ENCODE measurements at places on chromosomes 4 and X. TPM values are rescaled to one million over a fixed set of nuclear protein-coding genes. Genes with fewer than 3 reads are reported as not detected.

GRCh38 chrX:37651921-37652452, 33.6 kb upstream of the XK start:
- no peaks in the 10 kb centered on the region for H3K4me1 ChIP-seq
- no peak overlapping the region for H3K27ac ChIP-seq
- no peaks in the 10 kb centered on the region for H3K36me3 ChIP-seq
- DNase-seq: no peak

- no peaks in the 10 kb centered on the region for H3K4me1 ChIP-seq
- H3K27ac ChIP-seq: no peak overlapping the region
- H3K4me3 ChIP-seq: no peak overlapping the region
- DNase-seq: no peak
Measured at GRCh38 chrX:109830704-109831206, 97.7 kb upstream of the ACSL4 start.

DNA sequence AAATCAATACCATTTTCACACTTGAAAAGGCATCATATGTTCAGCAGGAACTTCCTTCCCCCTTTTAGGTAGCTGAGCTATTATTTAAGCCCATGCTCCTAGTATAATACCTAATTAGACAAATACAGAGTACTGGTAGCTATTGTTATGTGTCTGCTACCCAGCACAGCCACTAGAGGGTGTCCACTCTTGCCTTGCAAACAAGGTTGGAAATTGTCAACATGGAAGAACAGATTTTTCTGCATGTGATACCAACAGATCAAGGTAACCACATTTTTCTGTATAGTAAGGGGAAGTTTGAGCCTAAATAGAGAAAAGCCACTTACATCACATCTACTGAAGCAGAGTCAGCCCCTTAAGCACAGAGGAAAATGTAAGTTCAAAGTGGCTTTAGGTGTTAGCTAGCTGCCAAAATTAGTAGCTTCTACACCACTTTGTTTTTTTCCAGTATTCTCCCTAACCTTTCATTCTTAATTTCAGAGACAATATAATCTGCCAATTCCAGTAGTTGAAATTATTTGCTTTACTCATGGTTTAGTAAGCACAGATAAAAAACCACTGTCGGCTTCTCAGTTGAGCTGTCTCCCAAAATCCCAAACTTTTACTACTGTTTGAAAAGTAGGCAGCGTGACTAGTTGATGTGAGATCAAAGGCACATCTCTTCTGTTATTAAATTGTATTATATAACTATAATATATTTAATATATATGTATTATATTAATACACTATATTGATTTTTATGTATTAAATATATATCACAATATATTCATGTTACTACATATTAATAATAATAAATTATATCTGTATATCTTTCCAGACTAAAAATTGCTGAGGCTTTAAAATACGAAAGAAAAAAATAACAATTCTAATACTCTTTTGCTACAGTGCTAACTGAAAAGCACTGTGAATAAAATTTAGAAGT, 38.2 kb downstream of the EDNRA start:
- H3K36me3 ChIP-seq: no peaks in the 10 kb centered on the region
- no peaks in the 10 kb centered on the region for H3K27me3 ChIP-seq
- no peaks in the 10 kb centered on the region for H3K4me1 ChIP-seq
- no peak overlapping the region for H3K27ac ChIP-seq
- H3K4me3 ChIP-seq: no peak overlapping the region

- H3K27me3 ChIP-seq: no peaks in the 10 kb centered on the region
- no peak for DNase-seq
- H3K27ac ChIP-seq: no peak overlapping the region
- no peak overlapping the region for H3K4me3 ChIP-seq
- H3K4me1 ChIP-seq: no peaks in the 10 kb centered on the region
Measured at GRCh38 chrX:19742826-19743225, 144.6 kb downstream of the SH3KBP1 start.

DNA sequence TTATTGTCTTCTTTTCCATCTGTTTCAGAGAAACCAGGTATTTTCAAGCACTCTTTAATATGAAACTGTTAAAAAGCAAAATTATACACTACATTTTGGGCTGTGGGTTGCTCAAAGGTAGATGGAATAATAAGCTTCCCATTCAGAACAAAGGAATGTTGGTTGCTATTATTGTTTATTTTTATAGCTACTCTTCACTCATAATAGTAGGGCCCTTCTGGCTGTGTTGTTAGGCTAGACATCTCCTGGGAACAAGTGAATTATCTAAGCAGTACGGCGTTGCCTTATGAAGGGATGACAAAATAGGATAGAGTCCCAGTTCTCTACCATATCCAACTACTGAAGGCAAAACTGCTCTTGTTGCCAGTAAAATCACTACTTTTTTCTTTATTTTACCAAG, 34.2 kb downstream of the TENM3 start:
- H3K36me3 ChIP-seq: no peaks in the 10 kb centered on the region
- no peak overlapping the region for H3K27ac ChIP-seq
- no peak for DNase-seq
- no peaks in the 10 kb centered on the region for H3K4me1 ChIP-seq
- H3K27me3 ChIP-seq: no peaks in the 10 kb centered on the region

DNA sequence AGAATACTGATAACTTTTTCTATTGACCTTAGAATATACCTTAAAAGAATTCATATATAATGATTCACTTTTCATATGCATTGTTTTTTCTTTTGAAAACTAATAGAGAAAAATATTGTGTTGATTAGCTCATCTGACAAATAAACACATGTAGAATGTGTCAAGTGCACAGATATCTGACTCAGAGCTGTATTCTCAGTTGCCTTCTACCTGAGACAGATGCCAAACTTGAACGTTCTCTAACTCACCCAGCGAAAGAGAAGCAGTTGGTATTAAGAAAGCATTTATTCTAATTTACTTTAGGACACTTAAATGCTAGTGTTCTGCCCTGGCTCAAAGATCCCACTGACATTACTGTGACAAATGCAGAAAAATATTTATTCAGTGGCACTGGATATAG, 28.1 kb downstream of the USP53 start:
- H3K36me3 ChIP-seq: peaks cover 44% of the 10 kb centered on the region
- no peak overlapping the region for H3K27ac ChIP-seq
- peaks cover 4% of the 10 kb centered on the region for H3K4me1 ChIP-seq
- no peak for DNase-seq

The PALLD gene
- total RNA-seq: 1,275 TPM

The AFM gene
- total RNA-seq: not detected

The CENPVL1 gene
- total RNA-seq: not detected

Measured in heart left ventricle (tissue), 16 donors.